Activated T-helper 1 cell treated with anti-CD3 and anti-CD28 coated beads, Interleukin-12 subunit alpha, Interleukin-12 subunit beta, Interleukin-2, Interleukin-4 antibody, amounts not matched to agents 30 ng/mL and 10 ng/mL and 1 ng/mL, durations not matched to agents 14 hours and 24 hours and 36 hours (primary cell): ENCODE measurements at places on chromosomes 1 and 21. TPM values are rescaled to one million over a fixed set of nuclear protein-coding genes. Genes with fewer than 3 reads are reported as not detected.

GPR153 gene
- total RNA-seq: 1.4 and 1.6 TPM in 2 replicates

PTGER3 gene
- total RNA-seq: 1.3 and 1.4 TPM in 2 replicates

LIPI gene
- not detected in 2 replicates for total RNA-seq

TAL1 gene
- total RNA-seq: not detected in 2 replicates

OLIG2 gene
- total RNA-seq: not detected in 2 replicates

MX2 gene
- total RNA-seq: 8.2 and 9.4 TPM in 2 replicates

CD53 gene
- total RNA-seq: 201 and 204 TPM in 2 replicates

HEYL gene
- total RNA-seq: 0.10 TPM in 2 replicates

AMY2A gene
- total RNA-seq: not detected in 2 replicates

GBP4 gene
- 36.8 and 37.5 TPM in 2 replicates for total RNA-seq

MATN1 gene
- 0.42 and 0.70 TPM in 2 replicates for total RNA-seq

CDC42SE1 gene
- total RNA-seq: 216 and 219 TPM in 2 replicates
